ENCODE measurements at places on chromosomes 6 and 20.

GRCh38 chr6:72218125-72218524 lies 331.8 kb downstream of the RIMS1 start:
- peak; percentile 54 for DNase-seq

DNA sequence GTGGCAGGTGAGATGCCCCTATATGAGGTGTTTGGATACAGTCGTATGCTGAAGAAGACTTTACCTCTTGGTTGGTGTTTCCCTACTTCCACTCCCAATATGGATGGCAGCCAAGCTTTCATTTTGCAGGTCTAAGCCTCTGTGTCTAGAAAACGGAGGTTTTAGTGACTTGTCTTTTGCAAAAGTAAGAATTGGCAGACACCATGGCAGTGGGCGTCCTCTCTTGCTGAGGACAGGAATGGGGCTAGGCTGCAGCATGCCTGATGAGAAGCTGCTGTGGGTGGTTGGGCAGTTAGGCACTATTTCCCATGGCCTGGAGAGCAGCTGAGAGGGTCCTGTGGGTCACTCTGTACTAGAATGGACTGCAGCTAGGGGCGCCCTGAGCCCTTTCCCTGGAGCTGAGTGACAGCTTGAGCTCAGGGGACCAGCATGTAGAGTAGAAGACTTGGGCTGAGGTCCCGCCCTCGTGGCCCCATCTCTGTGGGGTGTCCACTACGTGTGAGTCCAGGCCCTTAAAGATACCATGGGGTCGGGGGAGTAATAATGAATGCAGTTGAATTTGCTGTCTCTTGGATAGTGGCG lies 127.4 kb downstream of the CDH26 start:
- DNase-seq: no peak

GRCh38 chr6:70080443-70081070 lies 214.2 kb downstream of the COL19A1 start:
- no peak for DNase-seq

DNA sequence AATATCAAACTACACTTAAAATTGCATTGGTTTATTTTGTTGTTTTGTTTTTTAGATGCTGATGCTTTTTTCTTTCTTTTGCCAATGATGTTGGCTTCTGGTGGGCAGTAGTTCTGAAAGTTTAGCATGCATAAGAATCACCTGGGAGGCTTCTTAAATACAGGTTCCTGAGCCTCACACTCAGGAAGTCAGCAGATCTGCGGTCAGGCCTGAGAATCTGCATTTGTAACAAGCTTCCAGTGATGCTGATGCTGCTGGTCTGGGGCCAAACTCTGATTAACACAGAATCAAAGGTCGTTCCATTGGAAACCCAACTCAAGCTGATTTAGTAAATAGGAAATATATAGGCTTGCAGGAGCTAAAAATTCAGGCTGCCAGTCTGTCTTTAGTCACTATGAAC lies 412.9 kb upstream of the SPTLC3 start:
- DNase-seq: no peak

GRCh38 chr20:32365564-32365963 lies 7.4 kb downstream of the ASXL1 start:
- DNase-seq: no peak

GRCh38 chr6:136487759-136488425 lies 62.3 kb downstream of the MAP7 start:
- no peak for DNase-seq
